Naive B cell (primary cell): ENCODE measurements at places on chromosomes 6 and 20. TPM values are rescaled to one million over a fixed set of nuclear protein-coding genes. Genes with fewer than 3 reads are reported as not detected.

Gene SDC4
- polyA plus RNA-seq = not detected

Gene BIRC7
- not detected for polyA plus RNA-seq

Gene FOXA2
- polyA plus RNA-seq = not detected

Gene REPS1
- polyA plus RNA-seq = 20.7 TPM

Gene FAM209B
- not detected for polyA plus RNA-seq

Gene ZNF76
- 37.1 TPM for polyA plus RNA-seq

Gene LRFN2
- not detected for polyA plus RNA-seq

Gene KIFC1
- 0.36 TPM for polyA plus RNA-seq

Gene DYNLT2
- polyA plus RNA-seq = 0.85 TPM

Gene COX4I2
- not detected for polyA plus RNA-seq

Gene CST5
- polyA plus RNA-seq = not detected

Gene GRIK2
- polyA plus RNA-seq = not detected

Gene DXO
- 24.0 TPM for polyA plus RNA-seq

Gene ANGPT4
- polyA plus RNA-seq = not detected

Gene SPATS1
- not detected for polyA plus RNA-seq

Gene KCNK15
- not detected for polyA plus RNA-seq

Gene OR2H2
- polyA plus RNA-seq = not detected

Gene SASH1
- not detected for polyA plus RNA-seq

Gene ANKS1A
- polyA plus RNA-seq = 2.6 TPM

Gene RIMS1
- not detected for polyA plus RNA-seq

Gene PDE7B
- polyA plus RNA-seq = 3.7 TPM

Gene ADGRF1
- not detected for polyA plus RNA-seq

Gene DPPA5
- not detected for polyA plus RNA-seq

Gene SLC17A3
- polyA plus RNA-seq = not detected

Gene FAM83C
- not detected for polyA plus RNA-seq

Gene HLA-A
- polyA plus RNA-seq = 1,831 TPM

Gene CSTF1
- 24.3 TPM for polyA plus RNA-seq

Gene AKAP7
- polyA plus RNA-seq = 13.3 TPM

Gene GMPR
- 0.88 TPM for polyA plus RNA-seq

Gene EIF6
- polyA plus RNA-seq = 206 TPM

Gene OPN5
- polyA plus RNA-seq = not detected

Gene CCN6
- polyA plus RNA-seq = 0.15 TPM

Gene PRSS35
- not detected for polyA plus RNA-seq

Gene SNTA1
- 3.6 TPM for polyA plus RNA-seq

Gene TUBB1
- polyA plus RNA-seq = 16.4 TPM

Gene LAMA5
- 0.50 TPM for polyA plus RNA-seq

Gene TINAG
- not detected for polyA plus RNA-seq

Gene TAF8
- 25.6 TPM for polyA plus RNA-seq

Gene ROMO1
- 323 TPM for polyA plus RNA-seq

Gene TRIM40
- not detected for polyA plus RNA-seq

Gene PGC
- not detected for polyA plus RNA-seq
